Ovary (tissue), 10 donors: ENCODE measurements at places on chromosomes 7 and 10.
A peak's percentile ranks its signal among the peaks of the same experiment; 100 is the strongest.

DNA sequence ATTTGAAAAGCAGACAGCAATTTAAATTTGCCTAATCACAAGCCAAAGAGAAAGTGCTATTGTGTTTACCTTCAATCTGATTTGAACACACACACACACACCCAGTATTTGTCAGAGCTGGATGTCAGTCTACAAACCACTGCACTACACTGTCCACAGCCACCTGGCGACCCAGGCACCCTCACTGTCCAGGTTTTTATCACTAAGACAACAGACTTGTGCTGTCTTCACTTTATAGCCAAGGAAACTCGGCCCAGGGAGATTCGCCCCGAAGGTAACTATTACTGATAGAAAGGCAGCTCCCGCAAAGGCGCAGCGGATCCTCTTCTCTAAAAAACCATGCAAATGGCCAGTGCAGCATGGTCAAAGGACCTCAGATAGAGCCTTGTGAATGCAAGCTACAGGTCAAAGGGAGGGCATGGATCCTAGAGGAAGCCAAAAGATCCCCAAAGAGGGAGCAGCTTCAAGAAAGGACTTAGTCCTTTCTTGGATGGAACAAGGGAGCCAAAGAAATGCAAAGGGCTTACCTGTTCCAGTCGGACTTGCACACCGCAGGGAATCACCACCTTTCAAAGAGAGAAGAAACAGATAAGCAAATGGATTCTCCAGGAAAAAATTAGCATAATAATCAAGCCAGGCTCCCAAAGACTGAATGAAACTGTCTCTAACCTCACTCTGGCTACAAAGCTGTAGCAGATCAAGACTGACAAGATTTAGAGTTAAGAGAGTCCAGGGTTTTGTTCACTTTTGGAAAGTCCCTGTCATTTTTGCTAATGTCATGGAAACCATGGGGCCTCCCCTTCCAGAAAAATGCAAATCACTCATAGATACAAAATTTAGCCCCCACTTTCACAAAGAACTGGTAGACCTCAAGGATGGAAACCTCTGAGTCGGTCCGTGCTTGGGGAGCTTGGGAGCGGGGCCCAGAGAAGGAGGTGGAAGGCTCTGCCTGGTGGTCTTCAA is 101.1 kb downstream of the TNS3 start:
- DNase-seq, result no peak

- DNase-seq, result no peak
Observed at GRCh38 chr10:44413416-44413815, 28.5 kb upstream of the CXCL12 start.

GRCh38 chr7:41731493-41732435 is 28.9 kb upstream of the INHBA start:
- no peak for DNase-seq

GRCh38 chr10:26950934-26951333 is 90.2 kb upstream of the ABI1 start:
- no peak for DNase-seq

DNA sequence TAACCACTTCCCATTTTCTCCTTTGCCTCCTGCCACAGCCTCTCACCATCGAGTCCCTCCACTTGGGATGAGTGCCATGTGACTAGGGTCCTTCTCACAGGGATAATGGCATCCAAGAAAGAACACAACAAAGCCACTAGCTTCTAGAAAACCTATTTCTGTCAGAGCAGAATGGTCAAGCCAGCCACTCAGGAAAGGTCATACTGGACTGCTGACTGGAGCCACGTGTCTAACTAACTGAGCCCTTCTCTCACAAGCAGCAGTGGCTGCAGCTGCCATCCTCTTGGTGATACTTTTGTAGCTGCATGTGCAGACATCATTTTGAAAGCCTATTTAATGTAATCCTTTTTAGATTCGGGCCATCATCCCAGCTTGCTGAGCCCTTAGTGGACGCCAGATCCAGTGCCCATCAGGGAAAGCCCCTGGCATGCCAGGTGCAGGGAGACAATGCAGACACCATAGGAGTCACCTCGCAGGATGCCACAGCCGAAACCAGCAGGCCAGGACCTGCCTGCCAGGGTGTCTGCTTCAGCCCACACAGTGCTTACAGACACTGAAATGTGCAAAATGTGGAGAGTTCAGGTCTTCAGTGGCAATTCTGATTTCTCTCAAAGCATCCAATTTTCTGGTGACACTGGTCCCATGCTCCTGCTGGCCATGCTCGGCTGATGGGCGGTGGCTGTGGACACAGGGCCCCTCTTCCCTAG is 98.3 kb upstream of the DDC start:
- no peak for DNase-seq

DNA sequence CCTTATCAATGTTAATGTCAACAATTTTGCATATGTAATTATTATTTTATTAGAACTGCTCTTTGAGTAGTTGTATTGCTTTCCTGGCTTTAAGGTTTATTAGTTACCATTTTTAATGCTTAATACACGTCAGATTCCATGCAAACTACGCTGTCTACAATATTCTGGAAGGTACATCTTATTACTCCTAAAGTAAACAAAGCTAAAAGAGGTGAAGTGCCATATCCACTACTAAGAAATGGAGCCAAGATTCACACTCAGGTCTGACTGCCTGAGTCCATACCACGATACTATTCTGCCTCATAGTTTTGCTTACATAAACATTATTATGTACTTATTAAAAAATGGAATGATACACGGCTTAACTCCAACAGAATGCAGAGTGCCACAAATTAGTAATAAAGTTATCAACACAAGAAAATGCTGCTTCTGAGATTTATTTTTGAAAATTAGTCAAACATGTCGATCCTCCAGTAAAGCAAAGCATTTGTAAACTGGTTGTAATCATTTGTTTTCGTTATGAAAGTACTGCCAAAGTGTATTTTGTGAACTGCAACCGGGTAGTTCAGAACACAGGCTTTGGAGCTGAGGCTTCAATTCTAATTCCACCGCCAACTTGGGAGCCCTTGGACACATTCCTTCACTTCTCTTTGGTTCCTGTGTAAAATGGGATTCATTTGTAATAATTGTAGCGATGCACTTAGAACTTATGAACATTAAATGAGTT is 1.1 kb upstream of the DMTF1 start:
- DNase-seq, result no peak

DNA sequence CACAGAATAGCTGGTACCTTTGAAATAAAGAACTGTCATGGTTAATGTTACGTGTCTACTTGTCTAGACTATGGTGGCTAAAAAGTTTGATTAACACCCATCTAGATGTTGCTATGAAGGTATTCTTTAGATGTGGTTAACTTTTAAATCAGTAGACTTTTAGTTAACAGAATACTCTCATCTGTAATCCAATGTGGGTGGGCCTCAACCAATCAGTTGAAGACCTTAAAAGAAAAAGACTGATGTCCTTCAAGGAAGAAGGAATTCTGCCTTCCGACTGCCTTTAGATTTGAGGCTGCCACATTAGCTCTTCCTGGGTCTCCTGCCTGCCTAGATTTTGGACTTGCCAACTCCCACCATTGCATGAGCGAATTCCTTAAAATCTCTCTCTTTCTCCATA is 113.0 kb upstream of the CACUL1 start:
- no peak for DNase-seq

DNA sequence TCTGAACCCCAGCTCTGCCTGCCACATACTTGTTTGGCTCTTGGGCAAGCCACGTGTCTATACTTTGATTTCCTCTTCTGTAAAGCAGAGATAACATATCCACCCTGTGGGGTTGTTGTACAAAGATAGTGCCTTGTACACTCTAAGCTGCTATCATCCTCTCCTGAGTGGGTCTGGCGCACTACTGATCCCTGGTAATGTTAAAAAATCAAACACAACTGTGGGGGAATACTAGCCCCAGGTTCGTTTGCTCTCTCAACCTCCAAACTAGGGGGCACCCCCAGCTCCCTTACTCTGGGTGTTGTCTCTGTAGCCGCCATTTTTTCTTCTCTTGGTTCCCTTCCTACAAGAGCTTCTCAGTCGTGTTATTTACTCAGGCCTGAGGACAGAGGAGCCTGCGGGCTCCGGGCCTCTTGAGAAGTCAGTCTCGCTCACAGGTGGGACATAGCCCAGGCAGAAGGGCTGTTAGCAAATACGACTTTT is 1.0 kb downstream of the POLM start:
- no peak for DNase-seq

GRCh38 chr10:87794285-87794684 is 23.7 kb downstream of the ATAD1 start:
- DNase-seq, result no peak

DNA sequence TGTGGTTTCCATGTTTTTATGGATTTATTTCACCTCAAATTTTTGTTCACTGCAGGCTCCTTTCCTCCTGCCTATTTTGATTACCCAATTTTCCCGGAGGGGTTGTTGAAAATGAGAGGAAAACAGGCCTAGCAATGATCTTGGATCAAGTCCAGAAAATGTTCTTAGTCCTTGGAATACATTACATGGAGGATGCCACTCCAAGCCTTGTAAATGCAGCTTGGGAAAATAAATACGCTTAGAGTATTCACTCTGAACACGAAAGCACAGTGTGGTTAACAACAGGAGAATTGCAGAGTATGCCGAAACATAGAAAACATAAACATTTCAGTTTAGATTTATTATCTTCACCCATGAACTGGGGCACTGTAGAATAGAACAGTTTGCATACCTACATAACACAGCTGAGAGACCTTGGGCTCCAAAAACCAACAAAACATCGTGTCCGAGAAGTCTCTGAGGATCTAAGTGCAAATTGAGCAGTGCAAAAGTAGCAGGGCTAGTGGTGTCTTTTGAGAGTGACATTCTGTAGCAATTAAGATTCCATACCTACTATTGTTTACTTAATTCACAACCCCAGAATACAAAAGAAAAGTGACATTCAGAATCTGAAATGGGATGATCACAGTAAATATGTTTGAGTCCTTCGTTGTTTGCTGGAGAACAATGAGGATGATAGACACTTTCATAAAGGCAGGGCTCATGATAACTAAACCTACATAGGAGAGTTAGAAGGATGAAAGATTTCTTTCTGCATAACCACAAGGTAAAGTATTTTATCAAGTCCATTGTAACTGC is 7.6 kb upstream of the CD36 start:
- no peak for DNase-seq

- DNase-seq, result peak; percentile 26
Observed at GRCh38 chr7:1693991-1694524, 24.0 kb downstream of the ELFN1 start.

- no peak for DNase-seq
Observed at GRCh38 chr10:126021833-126022500, 125.6 kb downstream of the FANK1 start.

- DNase-seq, result no peak
Observed at GRCh38 chr10:516764-517163, 172.7 kb downstream of the DIP2C start.

DNA sequence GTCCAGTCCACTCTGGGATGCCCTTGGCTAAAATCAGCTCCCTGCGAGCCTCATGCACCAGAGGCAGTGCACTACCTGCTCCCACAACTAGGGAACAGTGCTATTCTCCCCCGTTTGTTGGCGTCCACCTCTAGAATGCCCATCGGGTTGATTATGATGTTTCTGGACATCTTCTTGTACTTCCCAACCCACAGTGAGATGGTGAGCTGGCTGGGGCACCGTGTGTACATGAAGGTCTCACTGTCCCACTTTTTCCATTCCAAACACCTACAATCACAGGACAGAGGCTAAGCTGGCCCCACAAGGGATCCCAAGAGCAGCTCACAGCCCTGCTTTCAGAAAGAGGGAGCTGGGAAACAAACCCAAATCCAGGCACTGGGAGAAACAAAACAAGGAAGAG is 126.2 kb upstream of the ZNF92 start:
- no peak for DNase-seq

DNA sequence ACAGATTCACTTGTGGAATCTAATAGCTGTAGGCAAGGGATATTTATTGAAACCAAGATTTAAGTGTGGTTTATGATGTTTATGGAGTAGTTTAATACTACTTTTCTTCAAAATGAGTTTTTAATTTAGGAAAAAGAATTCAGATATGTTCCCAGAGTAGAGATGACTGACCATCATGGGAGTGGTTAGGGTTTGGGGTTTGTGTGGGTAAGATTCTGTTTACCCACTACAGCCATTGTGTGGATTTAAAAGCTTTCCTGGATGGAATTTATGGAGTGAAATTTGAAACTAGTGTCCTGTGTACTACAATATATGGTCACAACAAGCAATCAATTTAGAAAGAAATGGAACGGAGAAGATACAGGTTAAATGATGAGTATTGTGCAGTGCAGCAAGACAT is 453.5 kb downstream of the AUTS2 start:
- no peak for DNase-seq

DNA sequence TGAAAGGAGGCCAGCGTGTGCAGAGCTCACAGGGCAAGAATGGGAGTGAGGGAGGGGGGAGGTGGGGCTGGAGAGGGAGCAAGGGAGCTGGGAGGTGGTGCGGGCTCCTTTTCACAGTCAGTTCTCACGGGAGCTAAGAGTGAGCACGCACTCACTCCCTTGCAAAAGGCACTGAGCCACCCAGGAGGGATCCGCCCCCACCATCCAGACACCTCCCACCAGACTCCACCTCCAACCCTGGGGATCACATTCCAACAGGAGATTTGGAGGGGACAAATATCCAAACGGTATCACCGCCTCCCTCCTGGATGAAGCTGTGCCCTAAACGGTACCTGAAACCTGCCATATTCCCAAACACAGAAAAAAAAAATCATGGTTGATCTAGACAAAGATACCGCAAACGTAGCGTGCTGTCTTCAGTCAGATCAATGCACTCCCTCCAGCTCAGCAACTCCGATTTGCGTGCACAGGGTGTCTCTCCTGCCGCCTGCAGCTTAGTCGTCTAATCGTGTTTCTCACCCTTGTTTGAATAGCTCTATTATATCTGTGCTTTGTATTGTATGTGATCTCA is 20.3 kb upstream of the PRKAG2 start:
- DNase-seq, result no peak

- DNase-seq, result no peak
Observed at GRCh38 chr10:4262870-4263600, 478.0 kb upstream of the KLF6 start.

GRCh38 chr7:151115121-151115835 is 29.0 kb downstream of the AGAP3 start:
- no peak for DNase-seq

DNA sequence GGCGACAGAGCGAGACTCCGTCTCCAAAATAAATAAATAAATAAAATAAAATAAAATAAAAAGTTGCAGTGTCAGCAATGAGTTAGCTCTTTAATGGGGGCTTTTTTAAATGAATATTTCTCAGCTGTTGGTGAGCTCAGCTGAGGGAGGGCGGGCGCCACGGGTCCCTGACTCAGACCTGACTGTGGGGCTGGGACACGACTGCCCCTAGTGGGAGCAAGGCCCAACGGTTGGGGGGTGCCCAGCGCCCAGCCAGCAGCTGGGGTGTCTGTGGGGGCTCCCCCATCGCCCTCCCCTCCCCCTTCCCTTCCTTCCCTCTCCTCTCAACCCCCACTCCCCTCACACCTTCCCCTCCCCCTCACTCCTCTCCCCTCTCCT is 46.6 kb downstream of the PWWP2B start:
- DNase-seq, result peak; percentile 62

GRCh38 chr7:2350055-2350454 is 4.6 kb upstream of the EIF3B start:
- DNase-seq, result no peak
